ENCODE measurements at places on chromosomes 2 and 18. TPM values are rescaled to one million over a fixed set of nuclear protein-coding genes. Genes with fewer than 3 reads are reported as not detected.

RASGRP3 gene
- 6.3 TPM for total RNA-seq

DNA sequence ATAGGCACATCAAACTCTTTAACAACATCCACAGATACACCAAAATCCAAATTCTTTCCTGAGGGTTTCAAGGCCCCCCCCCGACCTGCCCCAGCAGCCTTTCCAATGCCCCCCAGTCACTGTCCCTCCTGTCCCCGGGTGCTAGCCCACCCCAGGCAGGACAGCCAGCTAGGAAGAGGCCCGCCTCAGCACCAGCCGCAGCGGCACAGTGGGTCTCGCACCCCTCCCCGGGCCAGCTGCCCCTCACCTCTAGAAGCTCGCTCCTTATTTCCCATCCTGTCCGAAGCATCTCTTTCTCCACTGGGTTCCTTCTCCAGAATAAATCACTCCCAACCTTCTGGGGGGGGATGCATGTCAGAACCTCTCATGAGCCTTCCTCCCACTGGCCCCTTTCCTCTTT lies 69.4 kb downstream of the FBXO15 start:
- no peak for DNase-seq

- no peak for DNase-seq
Observed at GRCh38 chr2:206462240-206462854, 19.0 kb downstream of the ADAM23 start.

DNA sequence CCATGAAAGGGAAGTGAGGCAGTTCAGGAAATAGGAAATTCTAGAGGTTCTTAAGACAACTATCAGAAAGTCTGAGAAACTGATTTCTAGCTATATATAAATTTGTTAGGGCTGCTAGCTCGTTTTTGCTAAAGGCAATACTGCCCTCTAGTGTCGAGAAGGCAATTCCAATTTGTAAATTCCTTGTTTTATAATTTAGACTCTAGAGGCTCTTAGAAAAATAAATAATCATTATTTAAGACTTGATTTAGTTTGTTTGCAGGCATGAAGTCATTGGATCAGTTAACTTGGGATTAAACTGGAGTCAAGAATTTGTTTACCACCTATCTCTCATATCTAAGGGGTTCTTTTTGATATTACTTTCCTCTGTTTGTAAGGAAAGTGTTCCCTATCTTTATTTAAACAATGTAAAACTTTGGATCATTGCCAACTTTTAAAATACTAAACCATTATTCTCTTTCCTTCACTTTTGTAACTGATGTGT lies 66.2 kb downstream of the ACVR2A start:
- peak; percentile 23 for DNase-seq

DNA sequence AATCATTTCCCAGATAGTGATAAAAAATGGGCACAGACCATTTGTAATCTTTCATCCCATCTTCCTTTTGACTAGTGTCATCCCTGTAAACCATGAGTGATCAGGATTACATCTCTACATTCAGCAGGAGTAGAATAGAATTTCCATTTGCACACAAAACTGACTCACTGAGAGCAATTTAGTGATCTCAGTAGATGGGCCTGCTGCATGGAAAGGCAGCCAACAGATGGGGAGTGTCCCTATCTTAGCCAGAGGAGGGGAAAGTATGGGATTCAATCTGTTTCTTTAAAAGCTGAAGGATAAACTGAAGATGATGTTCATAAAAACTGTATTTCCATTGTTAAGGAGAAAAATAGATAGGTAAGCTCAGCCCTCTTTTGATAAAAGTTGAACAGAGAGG lies 441.7 kb downstream of the ZNF521 start:
- DNase-seq: no peak

- peak; percentile 28 for DNase-seq
Observed at GRCh38 chr18:3511980-3512379, 62.0 kb downstream of the TGIF1 start.

- no peak for DNase-seq
Observed at GRCh38 chr18:79069717-79070151, 540 bp downstream of the ATP9B start.

TWIST2 gene
- not detected for total RNA-seq

DNA sequence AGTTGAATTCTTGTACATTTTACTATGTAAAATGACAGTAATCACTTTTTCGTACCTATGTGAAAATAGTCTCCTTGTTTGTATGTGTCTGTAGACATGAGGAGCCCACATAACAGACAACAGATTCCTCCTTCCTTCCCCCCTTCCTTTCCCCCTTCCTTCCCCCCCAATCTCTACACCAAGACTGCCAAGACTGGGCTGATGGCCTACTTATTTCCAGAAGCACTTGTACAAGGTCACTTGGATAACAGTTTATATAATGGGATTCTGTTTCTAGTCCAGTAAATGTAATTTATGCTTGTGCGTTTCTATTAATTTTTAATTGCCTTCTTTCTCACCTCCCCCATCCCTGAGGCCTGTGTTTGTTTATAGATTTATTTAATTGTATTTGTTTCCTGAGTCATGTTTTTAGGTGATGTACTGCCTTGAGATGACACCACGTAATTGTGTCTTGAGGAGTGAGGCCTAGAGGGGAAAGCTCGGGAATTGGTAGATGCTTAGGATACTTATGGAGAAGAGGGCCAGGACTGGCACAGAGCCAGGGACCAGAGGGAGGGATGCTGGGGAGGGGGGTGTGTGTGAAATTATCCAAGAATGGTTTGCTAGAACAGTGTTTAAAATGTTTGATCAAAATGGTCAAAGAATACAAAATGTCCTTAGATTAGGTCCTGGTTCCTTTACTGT lies 12.3 kb downstream of the B3GNT2 start:
- no peak for DNase-seq

EMX1 gene
- not detected for total RNA-seq

DNA sequence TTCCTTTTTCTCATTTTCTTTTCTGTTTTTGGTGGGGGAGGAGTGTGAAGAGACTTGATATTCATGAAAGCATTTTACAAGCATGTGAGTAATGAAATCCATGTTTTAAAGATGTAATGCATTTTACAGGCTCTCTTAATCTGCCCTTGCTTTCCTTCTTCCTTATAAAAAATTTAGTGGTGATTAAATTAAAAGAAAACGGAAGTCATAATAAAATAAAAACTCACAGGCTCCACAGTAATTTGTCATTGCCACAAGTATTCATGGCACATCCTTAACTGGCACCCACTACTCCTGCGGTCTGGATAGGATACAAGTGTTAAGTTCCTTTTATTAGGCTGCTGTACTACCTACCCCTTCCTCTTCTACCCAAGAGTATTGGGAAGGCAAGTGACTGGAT lies 241.2 kb downstream of the SLC4A3 start:
- DNase-seq: no peak

BCL11A gene
- total RNA-seq: not detected

All from activated CD4-positive, alpha-beta memory T cell treated with anti-CD3 and anti-CD28 coated beads, Interleukin-2, amount 10 ng/mL, durations not matched to agents 7 days and 5 days (primary cell).